ENCODE measurements at places on chromosomes 3 and 15. TPM values are rescaled to one million over a fixed set of nuclear protein-coding genes. Genes with fewer than 3 reads are reported as not detected.

ZNF654 gene
- total RNA-seq, result 30.4 TPM

GPR87 gene
- total RNA-seq, result not detected

LINGO1 gene
- 45.2 TPM for total RNA-seq

STRC gene
- 0.92 TPM for total RNA-seq

HIGD1A gene
- total RNA-seq, result 159 TPM

OCA2 gene
- total RNA-seq, result 7.4 TPM

CLDN16 gene
- 0.46 TPM for total RNA-seq

HYAL2 gene
- 30.0 TPM for total RNA-seq

AHSG gene
- 0.23 TPM for total RNA-seq

P3H2 gene
- total RNA-seq, result 2.3 TPM

HHATL gene
- 0.23 TPM for total RNA-seq

NPTN gene
- total RNA-seq, result 141 TPM

Measured in diencephalon (tissue), 1 donor.